Kidney tubule cell (primary cell): ENCODE measurements at places on chromosomes 13 and 19.
A peak's percentile ranks its signal among the peaks of the same experiment; 100 is the strongest.

DNA sequence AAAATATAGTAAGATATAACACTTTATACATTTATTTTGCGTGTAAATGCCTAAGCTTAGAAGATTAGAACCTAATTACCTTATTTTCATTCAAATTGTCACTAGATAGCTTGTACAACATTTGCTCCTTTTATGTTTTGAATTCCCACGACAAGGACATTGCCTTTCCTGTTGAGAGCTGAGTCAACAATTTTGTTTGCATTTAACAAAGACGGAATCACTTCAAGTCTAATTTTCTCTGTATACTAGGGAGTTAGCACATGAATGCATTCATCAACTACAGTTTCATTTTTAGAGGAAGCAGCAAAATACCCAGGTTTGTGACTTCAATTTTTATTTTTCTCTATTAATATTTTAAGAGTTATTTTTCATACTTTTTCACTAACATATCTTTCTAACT lies 48.7 kb upstream of the PCCA start:
- DNase-seq, result no peak

DNA sequence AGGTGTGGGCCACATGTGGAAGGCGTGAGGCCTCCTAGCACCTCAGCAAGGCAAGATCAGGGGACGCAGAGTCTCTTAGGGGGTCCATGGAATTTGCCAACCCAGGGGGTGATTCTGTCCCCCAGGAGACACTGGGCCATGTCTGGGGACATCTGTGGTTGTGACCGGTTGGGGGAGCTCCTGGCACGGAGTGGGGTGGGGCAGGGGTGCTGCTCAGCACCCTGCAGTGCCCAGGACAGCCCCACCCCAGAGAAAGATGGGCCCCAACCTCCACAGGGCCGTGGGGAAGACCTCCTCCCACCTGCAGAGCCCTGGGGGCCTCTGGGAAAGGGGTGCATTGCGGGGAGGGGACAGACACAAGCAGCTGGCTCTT lies 4.0 kb downstream of the MKNK2 start:
- DNase-seq, result no peak

DNA sequence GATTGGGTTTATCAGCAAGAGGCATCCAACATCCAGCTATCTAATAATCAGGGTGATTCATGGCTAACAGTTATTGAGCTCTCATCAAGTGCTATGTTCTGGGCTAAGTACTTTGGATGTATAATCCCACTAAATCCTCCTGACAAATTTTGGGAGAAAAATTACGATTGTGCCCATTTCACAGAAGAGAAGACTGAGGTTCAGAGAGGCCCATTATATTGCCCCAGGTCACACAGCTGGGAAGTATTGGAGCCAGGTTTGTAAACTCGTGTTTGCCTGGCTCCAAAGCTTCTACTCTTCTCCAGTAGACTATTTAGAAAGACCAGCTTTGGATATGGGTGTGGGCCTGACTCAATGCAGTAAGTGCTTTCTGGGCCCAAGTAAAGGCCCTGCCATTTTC lies 20.9 kb upstream of the CALM3 start:
- no peak for DNase-seq

DNA sequence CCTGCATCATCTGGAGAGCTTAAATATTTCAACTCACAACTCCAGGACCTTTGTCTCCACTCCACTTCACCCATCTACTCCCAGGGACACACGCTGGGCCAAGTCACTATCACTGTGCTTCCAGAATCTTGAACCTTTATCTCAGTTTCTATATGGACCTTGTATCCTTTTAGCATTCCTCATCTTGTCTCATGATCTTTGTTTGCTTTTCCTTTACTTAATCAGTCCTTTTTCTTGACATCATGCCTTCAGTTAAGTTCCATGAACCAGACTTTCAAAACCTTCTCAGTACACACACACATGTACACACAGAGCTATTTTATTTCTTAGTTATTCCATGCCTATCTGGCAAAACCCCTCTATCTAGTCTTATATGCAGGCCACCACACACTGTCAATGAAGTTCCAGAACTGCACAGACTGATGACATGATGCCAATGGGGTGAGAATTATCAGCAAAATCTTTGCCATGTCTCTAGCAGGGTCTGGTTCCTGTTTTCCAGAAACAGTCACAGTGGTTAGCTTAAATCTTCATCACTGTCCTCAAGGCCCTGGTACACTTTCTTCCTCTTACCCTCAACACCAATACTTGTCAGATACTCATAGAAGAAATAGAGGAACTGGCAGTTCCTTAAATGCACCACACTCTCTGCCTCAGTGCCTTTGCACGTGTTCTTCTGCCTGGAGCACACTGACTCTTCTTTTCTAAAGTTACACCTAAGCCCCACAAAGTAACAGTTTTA lies 77.6 kb upstream of the STARD13 start:
- DNase-seq, result no peak

- no peak for DNase-seq
Measured at GRCh38 chr19:10919352-10920287, 8.8 kb downstream of the YIPF2 start.

DNA sequence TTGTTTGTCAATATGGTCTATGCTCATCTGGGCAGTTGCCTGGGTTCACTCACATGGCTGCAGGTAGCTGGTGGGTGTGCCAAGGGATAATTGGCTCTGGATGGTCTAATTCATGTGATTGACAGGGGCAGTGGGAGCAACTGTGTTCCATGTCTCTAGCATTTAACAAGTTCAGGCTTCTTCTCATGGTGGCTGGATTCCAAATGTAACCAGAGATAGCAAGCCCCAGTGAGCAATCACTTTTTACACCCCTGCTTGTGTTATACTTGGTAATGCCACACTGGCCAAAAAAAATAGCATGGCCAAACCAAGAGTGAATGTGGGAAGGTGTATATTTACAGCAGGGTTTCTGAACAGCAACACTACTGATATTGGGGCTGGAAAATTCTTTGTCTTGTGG lies 89.6 kb upstream of the TNFSF11 start:
- no peak for DNase-seq

GRCh38 chr13:45732916-45733315 lies 30.8 kb downstream of the CBY2 start:
- DNase-seq, result no peak

GRCh38 chr19:5925830-5926427 lies 11.9 kb downstream of the CAPS start:
- no peak for DNase-seq

GRCh38 chr13:50566646-50567045 lies 276.8 kb downstream of the DLEU7 start:
- DNase-seq, result no peak

DNA sequence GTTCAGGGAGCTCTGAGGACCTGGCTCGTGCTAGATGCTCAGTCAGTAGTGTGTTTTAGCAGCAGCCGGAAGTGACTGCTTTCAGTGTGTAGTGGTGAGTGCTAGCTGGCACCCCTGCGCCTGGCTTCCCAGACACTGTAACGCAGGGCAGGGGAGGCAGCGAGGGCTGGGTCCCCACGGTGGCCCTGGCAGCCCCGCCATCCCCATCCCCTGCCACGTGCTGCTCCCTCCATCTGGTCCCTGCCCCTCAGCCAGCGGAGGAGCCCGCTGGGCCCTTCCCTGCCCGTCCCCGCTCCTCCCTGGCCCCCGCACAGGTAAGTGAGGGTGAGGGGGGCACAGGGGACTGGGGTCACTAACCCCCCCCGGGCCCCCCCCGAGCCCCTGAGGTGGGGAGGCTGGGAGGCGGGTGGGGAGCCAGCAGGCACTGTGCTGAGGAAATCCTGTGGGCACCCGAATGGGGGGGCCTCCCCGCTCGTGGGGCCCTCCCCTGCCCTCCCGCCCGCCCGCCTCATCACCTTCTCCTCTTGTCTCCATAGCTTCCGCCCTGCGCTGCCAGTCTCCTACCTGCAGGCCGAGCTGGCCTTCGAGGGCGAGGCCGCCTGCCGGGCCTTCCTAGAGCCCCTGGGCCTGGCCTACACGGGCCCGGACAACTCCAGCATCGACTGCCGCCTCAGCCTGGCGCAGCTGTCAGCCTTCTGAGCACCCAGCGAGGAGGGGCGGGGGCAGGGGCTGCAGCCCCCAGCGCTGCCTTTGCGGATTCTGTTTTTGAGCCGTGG lies 3.2 kb downstream of the LENG9 start:
- DNase-seq, result no peak

DNA sequence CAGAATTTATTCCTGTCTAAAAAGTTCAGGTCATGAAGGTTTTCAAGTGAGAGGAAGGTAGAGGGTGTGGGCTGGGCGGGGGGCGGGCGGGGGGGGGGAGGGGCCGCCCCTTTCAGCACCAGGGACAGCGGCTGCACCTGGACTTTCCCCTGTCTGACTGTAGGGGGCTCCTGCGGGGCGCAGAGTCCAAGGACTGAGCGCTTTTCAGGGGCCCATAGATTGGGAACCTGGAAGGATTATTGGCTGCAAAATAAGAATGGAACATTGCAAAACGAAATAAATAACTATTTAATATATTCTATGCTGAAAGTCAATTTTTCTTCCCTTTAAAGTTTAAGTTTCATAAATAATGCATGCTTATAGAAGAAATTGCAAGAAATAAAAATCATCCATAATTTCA lies 8.9 kb upstream of the CYP4F3 start:
- peak; percentile 24 for DNase-seq
